Transverse colon (tissue), 4 donors: ENCODE measurements at places on chromosomes 7 and 10.

DNA sequence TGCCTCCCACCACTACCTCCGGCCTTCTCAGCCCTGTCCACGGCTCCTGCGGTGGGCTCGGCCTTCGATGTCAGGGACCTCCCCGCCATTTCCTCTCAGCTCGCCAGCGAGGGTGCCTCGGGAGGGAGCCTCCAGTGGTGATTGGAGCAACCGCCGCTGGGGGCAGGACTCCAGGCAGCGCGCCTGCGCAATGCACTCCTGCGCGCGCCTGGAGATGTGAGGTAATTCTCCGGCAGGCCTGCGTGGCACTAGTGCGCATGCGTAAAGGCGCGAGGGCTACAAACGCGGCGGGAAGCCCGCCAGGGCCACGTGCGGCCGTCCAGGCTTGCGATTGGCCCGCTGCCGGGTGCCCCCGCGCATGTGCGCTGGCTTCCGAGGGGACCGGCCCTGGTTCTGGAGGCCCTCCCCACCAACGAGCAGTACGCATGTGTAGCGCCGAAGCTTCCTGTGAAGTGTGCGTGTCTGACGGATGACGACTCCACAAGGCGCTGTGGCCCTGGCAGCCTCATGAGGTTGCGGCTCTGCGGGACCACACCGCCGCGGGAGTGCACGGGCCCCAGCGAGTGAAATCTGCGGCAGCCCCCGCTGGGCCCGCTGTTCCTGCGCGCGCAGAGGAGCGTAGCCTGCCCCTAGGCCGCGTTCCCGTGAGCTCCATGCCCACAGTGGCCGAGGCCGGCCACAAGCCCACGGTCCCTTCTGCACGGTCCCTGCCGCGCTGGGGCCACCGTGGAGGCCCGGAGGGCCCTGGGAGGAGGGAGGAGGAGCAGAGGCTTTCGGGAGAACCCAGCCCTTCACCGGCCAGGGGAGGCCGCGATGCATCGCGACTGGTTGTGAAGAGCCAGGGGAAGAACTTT, at the start of gene SYCE1:
TSS of gene SYCE1 (minus strand) at position 143 of the 854 bp plus-strand sequence. CDS start at position 89, 54 bp downstream.
- DNase-seq, result no peak

GRCh38 chr7:66974986-66975590, 20.3 kb downstream of the SBDS start:
- no peak for DNase-seq

DNA sequence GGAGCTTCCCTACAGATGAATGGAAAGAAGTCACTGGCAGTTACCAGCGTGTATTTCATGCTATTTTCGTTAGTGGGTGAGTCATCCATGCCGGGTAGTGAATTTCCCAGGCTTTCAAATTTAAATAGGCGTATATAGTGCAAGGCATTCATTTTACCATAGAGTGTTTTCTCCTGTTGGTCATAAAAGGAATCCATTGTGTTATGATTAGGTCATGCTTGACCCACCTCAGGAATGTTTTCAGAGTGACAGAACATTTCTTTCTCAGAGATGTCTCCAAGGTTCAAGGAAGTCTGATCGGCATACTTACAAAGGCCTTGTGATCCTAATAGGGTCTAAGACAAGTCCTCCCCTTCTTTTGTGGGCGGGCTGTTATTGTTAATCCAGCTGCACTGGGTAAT, 110.7 kb downstream of the AKR1D1 start:
- DNase-seq, result no peak

DNA sequence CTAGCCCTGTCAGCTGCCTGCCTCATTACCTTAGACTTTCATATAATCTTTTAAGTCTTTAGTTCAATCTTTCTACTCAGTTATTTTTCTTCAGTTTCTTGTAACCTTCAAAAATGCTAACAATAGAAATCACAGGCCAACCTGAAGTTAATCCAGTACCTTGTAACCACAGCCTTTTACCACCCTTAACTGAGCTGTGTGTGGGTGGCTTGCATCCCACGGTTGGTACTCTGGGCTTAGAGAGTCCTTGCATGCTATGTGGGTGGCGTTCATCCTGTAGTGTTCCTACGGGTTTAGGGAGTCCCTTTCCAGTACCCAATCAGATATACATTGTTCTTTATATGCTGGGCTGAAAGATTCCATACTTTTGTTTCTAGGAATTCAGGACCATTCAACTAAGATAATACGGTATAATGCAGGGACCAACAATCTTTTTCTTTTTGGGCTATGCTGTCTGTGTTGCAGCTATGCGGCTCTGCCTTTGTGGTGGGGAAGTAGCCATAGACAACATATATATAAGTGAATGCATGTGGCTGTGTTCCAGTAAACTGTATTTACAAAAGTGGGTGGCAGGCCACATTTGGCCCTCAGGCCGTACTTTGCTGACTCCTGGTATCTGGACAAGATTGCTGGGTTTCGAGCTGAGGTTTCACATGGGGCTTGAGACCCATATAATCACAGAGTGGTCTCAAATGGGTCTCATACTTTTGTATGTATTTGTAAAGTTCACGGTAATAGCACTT, 280.8 kb upstream of the LRGUK start:
- no peak for DNase-seq

DNA sequence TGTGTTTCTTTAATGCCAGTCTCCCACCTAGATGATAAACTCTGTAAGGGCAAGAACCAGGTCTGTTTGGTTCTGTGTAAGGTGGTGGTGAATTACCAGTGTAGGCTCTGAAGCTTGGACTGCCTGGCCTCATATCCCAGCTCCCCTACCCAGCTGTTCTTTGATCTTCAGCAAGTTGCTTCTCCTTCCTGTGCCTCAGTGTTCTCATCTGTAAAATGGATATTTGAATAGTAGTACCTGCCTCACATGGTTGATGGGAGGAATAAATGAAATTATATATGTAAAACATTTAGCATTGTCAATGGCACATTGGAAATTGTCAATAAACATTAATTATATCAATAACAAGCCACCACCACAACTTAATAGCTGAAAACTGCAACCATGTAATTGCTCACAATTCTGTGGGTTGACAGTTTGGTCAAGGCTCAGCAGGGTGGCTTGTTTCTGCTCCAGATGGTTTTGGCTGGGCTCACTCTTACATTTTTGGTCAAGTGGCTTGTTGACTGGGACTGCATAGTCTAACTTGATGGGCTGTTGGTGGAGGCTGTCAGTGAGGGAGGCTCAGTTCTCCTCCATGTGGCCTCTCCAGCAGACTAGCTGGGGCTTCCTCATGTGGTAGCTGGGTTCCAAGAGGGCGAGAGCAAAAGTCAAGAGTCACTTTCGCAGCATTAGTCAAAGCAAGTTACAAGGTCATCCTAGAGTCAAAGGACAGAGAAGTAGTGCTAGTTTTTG, 84.5 kb upstream of the DUSP5 start:
- DNase-seq, result no peak

GRCh38 chr7:130201796-130202195, 3.4 kb downstream of the TMEM209 start:
- peak; percentile 83 for DNase-seq

DNA sequence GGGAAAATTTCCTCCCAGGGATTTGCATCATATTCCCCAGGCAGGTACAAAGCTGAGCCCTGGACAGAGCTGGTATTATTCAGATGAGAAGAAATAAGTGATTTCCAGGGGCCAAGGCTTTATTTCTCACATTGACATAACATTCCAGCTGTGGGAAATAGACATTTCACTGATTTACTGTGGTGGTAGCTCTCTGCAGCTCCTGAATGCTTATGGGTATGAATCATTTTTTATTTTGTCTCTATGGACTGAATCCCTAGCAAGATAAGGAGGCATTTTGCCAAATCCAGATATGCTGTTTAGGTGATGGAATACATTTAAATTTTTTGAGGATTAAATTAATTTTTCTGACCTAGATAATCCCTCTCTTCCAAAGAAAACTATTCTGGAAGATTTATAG, 97.9 kb downstream of the MTPN start:
- no peak for DNase-seq
